ENCODE measurements at places on chromosomes 5 and 9.

GRCh38 chr9:127211983-127212382 is 52.6 kb upstream of the GARNL3 start:
- DNase-seq = no peak

DNA sequence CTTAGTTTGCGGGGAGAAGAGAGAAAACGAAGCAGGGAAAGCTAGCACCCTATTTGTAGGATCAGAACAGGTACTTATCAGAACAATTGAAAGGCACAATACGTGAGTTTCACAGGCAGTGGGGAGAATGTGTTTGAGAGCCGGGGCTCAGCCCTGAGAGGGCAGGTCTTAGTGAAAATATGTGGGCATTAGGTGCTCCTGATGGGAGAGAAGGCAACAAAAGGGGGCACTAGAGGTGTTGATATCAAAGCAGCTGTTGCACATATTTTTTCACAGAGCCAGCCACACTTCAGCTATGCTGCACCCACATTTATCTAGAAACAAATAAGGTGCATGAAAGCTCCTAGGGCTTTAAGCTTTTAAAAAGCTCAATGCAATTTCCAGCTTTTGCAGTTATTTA is 99.7 kb upstream of the MAN2A1 start:
- no peak for DNase-seq

DNA sequence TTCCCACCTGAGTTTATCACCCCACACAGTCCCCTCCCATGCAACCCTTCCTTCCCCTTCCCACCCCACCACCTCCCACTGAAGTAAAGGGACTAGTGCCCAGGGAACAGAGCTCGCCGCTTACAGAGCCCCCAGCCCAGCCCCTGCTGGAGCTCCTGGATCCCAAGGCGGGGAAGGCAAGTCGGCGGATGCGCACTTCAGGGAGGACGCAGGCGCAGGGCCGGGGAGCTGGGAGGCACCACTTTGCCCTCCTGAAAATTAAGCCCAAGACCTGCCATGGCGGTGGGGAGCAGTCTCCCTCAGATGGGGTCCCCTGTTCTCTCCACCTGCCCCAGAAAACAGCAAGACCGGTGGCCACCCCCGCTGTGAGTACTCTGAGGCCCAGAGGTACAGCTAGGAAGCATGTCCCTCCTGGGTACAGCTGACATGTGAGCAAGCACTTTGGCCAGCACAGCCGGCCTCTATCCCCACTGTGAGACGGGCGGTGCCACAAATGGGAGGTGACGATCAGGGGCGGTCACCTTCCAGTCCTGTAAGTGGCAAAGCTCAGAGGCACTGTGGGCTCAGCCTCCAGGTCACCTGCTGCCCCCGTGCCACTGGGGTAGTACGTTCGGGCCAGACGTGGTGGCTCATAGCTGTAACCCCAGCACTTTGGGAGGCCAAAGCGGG is 45.9 kb downstream of the COL23A1 start:
- no peak for DNase-seq

DNA sequence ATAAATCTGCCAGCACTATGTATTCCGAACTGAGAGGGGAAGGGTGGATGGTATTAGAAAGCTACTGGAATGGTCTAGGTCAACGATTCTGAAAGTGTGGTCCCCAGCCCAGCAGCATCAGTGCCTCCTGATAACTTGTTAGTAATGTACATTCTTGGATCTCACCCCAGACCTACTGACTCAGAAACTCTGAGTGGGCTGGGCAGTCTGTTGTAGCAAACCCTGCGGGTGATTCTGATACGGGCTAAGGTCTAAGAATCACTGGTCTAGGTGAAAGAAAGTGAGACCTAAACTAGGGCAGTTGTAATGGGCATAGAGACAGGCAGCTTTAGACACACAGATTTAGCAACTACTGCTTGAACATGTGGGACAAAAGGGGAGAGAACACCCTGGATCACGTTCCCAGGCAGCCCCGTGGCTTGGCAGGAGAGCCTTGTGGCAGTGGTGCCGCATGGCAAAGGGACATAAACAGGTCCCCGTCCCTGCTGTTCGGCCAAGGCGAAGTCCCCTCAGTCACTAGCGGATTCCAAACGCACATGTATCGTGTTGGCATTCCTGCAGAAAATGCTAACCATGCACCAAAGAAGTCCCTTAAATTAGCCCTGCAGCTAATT is 216.3 kb downstream of the TTLL11 start:
- peak; percentile 72 for DNase-seq

DNA sequence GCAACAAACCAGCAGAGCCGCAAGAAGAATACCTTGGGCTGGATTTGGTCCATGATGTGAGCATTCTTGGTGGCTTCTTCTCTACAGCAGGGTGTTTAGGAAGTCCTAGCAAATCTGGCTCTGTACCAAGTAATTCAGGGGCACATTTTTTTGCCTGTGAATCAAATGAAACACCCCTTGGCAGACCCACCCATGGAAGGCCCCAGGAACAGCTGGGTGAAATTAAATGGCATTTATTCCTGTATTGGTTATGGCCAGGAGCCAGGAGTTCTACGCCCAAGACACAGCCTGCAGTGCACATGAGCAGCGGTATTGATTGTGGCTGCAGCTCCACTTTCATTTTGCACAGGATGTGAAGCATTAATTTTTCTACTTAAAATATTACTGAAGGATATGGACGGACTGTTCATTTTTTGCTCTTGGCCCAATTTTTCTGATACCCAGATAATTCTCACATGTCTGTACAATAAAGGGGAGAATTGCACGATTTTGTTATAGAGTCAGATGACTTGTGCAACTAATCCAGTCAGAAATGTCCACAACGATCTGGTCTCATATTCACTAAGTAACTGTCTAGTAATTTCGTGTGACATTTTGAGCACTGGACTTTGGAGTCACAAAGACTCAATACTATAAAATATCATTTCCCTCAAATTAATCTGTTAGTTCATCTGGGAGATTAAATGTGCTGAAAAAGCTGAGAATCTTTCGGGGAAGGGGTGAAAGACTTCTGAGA is 120.7 kb upstream of the APC start:
- peak; percentile 47 for DNase-seq

GRCh38 chr9:73597771-73598170 is 446.1 kb downstream of the ANXA1 start:
- no peak for DNase-seq

- DNase-seq = no peak
These were observed 52.5 kb downstream of the TRIP13 start for GRCh38 chr5:944992-945685.

DNA sequence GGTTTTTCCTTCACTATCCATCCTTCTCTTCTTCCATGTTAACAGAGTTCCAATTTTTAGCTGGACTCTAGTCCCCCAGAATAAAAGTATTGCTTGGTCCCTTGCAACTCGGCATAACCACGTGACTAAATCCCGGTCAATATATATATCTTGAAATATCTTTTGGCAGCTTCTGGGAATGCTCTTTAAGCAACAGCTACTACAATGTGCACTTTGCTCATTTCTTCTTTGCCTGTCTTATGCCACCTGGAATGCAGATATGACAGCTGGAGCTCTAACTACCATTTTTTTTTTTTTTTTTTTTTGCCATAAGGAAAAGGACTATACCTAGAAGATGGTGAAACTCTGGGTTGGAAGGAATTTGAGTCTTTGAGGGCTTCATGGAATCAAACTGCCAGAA is 82.6 kb downstream of the GCNT4 start:
- no peak for DNase-seq

GRCh38 chr5:66410122-66410521 is 186.1 kb upstream of the MAST4 start:
- no peak for DNase-seq

- no peak for DNase-seq
These were observed 43.9 kb downstream of the SAXO1 start for GRCh38 chr9:18989097-18989496.

DNA sequence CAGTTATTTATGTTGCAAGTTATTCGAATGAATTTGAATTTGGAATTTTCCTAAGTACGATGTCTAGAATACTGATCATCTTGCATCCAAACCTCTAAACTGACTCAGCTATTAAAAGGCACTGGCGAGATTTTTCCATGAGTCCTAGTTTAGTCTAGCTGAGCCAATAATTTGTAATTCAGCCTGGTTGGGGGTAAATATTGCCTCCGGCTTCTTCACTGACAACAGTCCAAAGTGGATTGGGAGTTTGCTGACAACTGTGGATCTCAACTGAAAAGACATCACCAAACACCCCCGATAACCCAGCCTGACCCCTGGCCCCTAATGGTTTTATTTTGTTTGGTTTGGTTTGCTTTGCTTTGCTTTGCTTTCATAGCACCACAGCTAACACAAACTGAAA is 189.8 kb upstream of the DAPK1 start:
- no peak for DNase-seq

DNA sequence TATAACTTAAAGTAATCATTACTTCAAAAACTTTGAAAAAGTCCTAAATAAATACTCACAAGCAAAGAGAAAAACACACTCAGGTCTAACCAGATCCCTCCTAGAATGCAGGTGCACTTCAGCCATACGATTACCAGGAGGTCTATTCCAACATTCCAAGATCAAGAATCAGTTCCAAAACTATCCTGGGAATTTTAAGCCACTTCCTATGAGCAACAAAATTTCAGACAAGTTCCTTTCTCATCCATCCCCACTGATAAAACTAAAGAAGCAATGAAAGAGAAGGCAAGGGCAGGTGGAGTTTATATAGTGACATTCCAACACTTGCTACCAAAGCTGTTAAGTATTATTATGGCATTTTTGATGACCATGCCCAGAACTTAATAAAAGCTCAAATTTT is 29.6 kb downstream of the MLLT3 start:
- DNase-seq = peak; percentile 36
